A549 (cell line): ENCODE measurements at places on chromosomes 5 and 9.

DNA sequence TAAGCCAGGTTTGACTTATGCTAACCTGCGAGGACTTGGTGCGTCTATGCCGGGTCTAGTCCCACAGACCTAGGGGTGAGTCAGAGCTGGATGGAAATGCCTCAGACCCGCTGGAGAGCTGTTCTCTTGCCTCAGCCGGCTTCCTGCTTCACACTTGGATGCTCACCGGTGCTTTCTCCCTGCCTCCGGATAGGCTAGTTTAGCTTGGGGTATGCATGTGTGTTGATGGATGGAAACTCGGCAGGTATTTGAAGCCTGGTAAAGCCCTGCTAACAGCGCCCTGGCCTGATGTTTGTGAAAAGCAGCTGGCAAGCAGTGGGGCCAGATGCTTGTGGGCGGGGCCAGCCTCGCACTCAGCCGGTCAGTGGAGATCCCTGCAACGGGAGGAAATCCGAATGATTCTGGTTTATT lies 29.3 kb downstream of the PRRC2B start:
- peak; percentile 56 for DNase-seq

- DNase-seq, result no peak
Observed at GRCh38 chr5:137565450-137565849, 66.3 kb upstream of the SPOCK1 start.

DNA sequence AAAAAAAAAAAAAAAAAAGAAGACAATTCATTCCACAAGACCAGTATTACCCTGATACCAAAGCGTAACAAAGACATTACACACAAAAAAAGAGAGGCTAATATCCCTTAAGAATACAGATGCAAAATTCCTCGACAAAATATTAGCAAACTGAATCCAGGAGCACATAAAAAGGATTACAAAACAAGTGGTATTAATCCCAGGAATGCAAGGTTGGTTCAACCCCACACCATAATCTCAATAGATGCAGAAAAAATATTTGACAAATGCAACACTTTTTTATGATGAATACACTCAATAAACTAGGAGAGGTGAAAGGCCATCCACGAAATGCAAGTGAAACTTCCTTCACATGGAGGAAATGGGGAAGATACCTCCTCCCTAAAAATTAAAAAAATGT lies 80.1 kb upstream of the TLR4 start:
- DNase-seq, result no peak

DNA sequence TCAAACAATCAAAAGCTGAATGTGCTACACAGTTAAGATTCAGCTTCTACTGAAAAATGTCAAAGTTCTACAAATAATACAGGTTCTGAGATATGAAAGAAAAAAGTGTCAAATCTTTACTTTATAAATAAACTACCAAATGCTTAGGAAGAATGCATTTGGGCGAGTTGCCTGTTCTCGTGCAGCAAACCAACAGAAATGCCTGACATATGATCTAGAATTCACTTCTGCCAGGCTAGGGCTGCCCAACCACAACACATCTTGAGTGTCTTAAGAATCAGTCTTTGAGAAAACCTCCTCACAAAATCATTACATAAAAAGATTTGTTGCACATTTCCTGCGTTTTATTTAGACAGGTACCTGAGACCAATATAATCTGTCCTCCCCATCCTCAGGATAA lies 42.2 kb downstream of the ANKH start:
- no peak for DNase-seq

DNA sequence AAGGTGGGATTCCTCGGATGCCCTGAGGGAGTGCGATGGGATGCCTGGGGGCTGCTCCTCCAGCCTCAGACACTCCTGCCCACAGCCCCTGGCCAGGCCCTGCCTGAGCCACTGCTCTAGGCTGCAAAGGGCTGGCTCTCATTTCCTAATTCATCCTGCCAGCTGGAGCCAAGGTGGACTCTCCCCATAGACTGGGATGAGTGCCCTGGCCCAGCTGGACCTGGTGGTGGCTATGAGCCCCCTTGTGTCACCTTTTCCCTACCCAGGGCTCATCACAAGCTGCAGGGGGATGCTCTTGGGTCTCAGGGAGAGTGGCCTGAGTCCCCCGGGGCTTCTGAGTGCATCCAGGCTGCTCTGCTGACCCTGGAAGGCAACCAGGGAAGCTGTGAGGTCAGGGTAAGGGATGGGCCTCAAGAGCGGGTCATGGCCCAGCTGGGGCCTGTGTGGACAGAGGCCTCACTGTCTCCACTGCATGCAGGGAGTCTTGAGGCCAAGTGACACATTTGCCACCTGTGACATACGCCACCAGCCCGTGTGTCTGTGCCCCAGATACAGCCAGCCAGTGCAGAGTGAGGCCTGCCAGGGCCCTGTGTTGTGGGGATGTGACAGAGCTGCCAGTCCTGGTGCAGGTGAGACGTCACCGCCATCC lies 102.7 kb upstream of the IER5L start:
- no peak for DNase-seq

DNA sequence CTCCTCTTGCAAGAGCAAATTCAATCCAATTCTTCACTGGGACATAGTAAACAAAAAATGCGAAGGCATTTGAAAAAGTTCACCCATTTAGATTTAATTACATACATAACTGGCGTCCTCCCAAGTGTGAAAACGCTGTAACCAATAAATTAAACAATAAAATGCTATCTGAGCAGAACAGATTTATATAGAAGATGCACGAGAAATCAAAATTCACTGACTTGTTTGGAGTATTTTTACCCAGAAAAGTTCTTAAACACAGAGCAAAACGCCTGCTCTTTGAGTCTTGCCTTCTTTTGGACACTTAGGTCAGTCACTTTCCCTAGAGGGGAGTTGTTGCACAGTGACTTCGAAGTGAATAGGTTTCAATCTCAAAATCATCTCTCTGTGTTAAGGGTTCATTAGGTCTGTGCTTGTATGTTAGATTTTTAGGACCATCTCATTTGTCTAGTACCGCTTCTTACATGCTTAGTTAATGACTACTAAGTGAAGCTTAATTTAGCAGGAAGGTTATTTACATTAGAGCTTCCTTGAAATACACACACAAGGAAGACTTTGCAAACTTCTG lies 1.9 kb downstream of the ALDH1A1 start:
- no peak for DNase-seq

DNA sequence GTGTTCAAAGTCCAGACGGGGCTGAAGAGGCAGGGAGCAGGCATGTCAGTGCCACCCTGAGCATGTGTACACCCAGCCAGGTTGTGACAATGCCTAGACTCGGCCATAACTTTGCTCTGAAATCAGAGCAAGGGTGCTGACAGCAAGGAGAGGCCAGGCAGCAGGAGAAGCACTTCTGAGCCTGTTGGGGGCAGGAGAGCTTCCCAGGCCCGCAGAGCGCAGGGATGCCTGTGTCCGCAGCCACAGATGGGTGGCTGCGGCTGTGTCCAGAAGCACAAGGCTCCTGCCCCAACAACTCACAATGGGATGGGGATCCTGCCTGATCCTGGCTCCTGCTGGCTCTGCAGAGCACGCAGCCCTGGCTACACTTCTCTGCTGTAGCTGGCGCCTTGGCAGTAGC lies 373.9 kb downstream of the CHSY3 start:
- DNase-seq, result no peak

DNA sequence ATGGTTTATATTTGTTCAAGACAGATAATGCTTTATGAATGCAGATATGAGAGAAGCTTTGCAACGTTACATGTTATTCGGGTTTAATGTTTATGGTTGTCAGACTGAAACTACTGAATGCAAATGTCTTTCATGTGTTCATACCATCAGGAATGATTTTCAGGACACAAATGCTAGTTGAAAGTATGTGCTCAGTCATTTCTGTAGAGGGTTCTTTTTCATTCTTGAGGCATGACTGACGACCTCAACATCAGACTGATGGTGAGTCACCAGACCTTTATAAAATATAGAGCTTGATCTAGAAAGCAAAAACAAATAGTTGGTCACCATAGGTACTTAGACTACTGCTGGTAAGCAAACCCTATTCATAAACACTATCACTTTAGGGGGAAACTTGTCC lies 287.3 kb upstream of the NUDT12 start:
- peak; percentile 33 for DNase-seq

- no peak for DNase-seq
Observed at GRCh38 chr9:90311811-90312210, 330.8 kb downstream of the DIRAS2 start.
